ENCODE measurements at places on chromosomes 3 and 15. TPM values are rescaled to one million over a fixed set of nuclear protein-coding genes. Genes with fewer than 3 reads are reported as not detected.
A peak's percentile ranks its signal among the peaks of the same experiment; 100 is the strongest.

- no peaks in the 10 kb centered on the region for H3K36me3 ChIP-seq
- DNase-seq = no peak
- no peak overlapping the region for H3K4me3 ChIP-seq
- H3K27ac ChIP-seq = no peak overlapping the region
- H3K4me1 ChIP-seq = no peaks in the 10 kb centered on the region
These were observed 287.7 kb upstream of the NR2F2 start for GRCh38 chr15:96042734-96043224.

DNA sequence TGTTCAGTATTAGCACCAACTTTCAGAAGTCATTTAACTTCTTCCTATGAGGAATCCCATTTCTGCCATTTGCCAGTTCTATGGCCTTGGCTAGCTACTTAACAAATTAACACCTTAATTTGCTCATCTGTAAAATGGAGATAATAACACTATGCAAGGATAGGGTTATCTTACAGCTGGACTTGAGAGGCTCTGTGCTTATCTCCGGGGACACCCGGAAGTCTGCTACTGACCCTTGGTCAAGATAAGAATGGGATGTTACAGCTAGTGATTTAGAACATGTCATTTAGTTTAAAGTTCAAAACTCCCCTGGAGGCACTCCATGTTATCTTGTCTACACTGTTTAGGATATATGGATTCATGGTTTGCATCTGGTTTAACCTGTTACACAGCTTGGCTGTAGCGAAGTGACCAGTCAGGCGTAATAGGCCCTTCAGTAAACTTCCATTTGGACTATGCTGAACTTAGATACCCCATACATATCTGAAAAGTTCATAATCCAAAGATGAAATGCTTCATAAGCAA, 156.0 kb upstream of the CD96 start:
- H3K27ac ChIP-seq = no peak overlapping the region
- H3K27me3 ChIP-seq = no peaks in the 10 kb centered on the region
- no peaks in the 10 kb centered on the region for H3K36me3 ChIP-seq
- DNase-seq = no peak
- no peaks in the 10 kb centered on the region for H3K4me1 ChIP-seq

- no peak overlapping the region for H3K4me3 ChIP-seq
- DNase-seq = no peak
- H3K36me3 ChIP-seq = no peaks in the 10 kb centered on the region
- no peak overlapping the region for H3K27ac ChIP-seq
- peaks cover 21% of the 10 kb centered on the region for H3K4me1 ChIP-seq
These were observed 363.6 kb downstream of the RORA start for GRCh38 chr15:60865507-60865906.

GRCh38 chr3:71225951-71226564, 357.5 kb downstream of the FOXP1 start:
- H3K27me3 ChIP-seq = no peaks in the 10 kb centered on the region
- H3K36me3 ChIP-seq = peaks cover 13% of the 10 kb centered on the region
- peak overlapping the region; percentile 96 for H3K27ac ChIP-seq
- H3K4me3 ChIP-seq = peak overlapping the region; percentile 77
- DNase-seq = no peak

- no peaks in the 10 kb centered on the region for H3K36me3 ChIP-seq
- H3K27me3 ChIP-seq = peaks cover 3% of the 10 kb centered on the region
- no peak overlapping the region for H3K27ac ChIP-seq
- H3K4me1 ChIP-seq = no peaks in the 10 kb centered on the region
- no peak overlapping the region for H3K4me3 ChIP-seq
These were observed 21.3 kb upstream of the CAV3 start for GRCh38 chr3:8712045-8712907.

DNA sequence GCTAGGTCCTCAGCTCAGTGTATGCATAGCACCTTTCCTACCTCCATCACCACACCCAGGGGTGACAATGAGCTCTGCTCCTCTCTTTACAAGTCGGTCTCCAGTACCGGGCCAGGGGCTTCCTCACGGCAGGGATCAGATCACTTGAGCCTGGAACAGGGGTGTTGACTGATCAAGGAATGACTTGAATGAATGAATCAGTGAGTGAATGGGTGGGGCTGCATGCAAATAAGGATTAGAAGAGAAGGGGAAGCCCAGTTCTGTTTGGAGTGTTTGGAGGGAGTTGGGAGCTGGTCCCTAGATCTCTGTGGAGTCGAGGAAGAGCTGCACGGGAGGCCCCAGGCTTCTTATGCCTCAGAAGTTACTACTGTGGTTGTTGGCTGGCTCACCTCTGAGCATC, 87.0 kb downstream of the TMEM266 start:
- peaks cover 33% of the 10 kb centered on the region for H3K27me3 ChIP-seq
- H3K4me3 ChIP-seq = no peak overlapping the region
- no peak overlapping the region for H3K27ac ChIP-seq
- H3K4me1 ChIP-seq = peaks cover 16% of the 10 kb centered on the region

DNA sequence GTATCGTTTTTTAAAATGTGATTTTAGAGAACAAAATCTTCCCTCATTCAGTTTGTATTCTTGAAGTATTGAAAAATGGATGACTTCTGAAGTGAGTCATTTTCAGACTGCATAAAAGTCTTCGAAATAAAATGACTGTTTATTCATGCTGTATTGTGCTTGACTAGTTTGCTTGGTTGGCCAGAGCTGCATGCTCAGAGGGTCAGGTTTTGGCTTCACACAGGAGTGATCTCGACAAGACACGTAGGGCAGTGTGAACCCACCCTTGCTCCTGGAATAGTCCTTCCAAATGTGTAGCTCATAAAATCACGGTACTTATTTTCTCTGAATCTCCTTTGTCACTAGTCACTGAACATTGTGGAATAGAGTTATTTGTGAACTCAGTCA, 73.3 kb downstream of the FNDC3B start:
- peaks cover 10% of the 10 kb centered on the region for H3K36me3 ChIP-seq
- no peak overlapping the region for H3K4me3 ChIP-seq
- no peaks in the 10 kb centered on the region for H3K27me3 ChIP-seq
- no peak overlapping the region for H3K27ac ChIP-seq

GRCh38 chr3:33490641-33491241, 50.5 kb upstream of the UBP1 start:
- H3K27me3 ChIP-seq = no peaks in the 10 kb centered on the region
- no peaks in the 10 kb centered on the region for H3K4me1 ChIP-seq
- no peak overlapping the region for H3K4me3 ChIP-seq
- no peaks in the 10 kb centered on the region for H3K36me3 ChIP-seq

GRCh38 chr3:141331377-141332318, 36.7 kb upstream of the ZBTB38 start:
- peak; percentile 29 for DNase-seq
- no peaks in the 10 kb centered on the region for H3K27me3 ChIP-seq
- peaks cover 16% of the 10 kb centered on the region for H3K4me1 ChIP-seq
- H3K27ac ChIP-seq = no peak overlapping the region
- no peaks in the 10 kb centered on the region for H3K36me3 ChIP-seq

DNA sequence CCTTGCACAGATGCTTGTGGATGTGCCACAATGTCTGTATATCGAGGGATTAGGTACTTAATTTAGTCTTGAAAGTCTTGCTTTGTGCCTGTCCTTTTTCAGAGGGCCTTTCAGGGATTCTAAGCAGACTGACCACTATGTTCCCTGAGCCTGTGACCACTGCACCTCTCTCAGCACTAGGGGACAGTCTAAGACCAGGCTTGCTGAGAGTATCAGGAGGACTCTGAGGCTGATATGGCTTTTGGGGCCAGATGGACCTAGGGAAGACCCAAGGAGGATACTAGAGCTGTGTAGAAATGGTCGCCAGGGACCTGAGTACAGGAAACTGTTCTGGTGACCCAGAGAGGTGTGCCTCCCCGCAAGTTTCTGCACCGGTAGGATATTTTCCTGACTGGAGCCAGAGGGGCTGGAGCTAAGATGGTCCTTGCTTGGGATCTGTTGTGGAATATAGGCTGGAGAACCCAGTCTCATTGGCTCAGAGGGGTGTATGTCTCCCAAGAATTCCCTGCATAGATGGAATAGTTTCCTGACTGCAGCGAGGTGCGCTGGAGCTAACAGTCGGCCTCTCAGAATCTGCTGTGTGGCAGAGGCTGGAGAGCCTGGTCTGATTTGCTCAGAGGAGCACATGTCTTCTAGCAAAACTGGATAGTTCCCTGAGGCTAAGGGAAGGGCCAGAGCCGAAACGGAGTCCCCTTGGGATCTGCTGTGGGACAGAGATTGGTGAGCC, 213.2 kb upstream of the DCBLD2 start:
- H3K4me1 ChIP-seq = no peaks in the 10 kb centered on the region
- H3K27ac ChIP-seq = no peak overlapping the region
- no peaks in the 10 kb centered on the region for H3K36me3 ChIP-seq
- no peaks in the 10 kb centered on the region for H3K27me3 ChIP-seq

The ATP2B2 gene
- 0.05 TPM for total RNA-seq

The GATM gene
- total RNA-seq = 0.62 TPM

Measured in activated CD4-positive, alpha-beta memory T cell treated with anti-CD3 and anti-CD28 coated beads for 36 hours (primary cell).